ENCODE measurements at places on chromosomes 11 and 22.

GRCh38 chr11:91805293-91805692 lies 419.3 kb upstream of the FAT3 start:
- DNase-seq, result no peak

DNA sequence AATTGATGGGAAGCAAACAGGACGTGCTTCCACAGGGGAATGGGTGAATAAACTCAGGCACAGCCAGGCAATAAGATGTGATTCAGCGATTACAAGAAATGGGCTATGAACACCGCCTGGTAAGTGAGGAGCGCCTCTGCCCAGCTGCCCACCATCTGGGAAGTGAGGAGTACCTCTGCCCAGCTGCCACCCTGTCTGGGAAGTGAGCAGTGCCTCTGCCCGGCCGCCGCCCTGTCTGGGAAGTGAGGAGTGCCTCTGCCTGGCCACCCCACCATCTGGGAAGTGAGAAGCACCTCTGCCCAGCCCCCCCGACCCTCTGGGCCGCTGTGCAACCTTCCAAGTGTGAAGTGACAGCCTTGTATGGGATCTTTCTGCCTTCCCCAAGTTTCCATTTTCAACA lies 73.2 kb upstream of the PRR5 start:
- no peak for DNase-seq

GRCh38 chr11:33452836-33453624 lies 195.8 kb downstream of the HIPK3 start:
- no peak for DNase-seq

DNA sequence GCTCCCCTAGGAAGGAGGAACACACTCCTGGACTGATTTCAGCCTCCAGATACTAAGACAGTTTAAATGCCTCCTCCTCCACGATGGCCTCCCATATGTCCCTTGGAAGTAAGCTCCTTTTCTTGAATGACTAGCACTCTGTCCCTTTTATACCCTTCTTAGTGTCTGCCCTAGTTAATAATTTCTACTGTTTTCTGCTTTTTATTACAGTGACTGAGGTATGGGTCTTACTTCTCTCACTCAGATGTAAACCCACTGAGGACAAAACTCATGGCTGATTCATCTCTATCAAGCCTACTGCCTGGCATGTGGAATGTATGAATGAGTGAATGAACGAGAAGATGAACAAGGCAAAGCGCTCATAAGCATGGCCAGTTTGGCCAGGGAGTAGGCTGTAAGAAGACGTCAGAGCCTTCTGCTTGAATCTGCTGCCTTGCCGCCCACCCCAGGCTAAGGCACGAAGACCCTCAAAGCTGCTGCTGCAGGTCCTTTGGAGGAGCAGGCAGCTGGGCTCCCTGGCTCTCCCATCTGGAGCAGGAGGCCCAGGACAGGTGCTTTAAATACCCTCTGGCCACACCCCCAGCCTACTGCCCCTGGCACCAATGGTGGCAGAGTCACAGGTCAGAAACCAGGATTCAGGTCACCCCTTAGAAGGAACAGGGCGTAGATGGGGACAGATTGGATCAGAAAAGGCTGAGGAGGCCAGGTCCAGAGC lies 8.2 kb upstream of the PGA3 start:
- no peak for DNase-seq

DNA sequence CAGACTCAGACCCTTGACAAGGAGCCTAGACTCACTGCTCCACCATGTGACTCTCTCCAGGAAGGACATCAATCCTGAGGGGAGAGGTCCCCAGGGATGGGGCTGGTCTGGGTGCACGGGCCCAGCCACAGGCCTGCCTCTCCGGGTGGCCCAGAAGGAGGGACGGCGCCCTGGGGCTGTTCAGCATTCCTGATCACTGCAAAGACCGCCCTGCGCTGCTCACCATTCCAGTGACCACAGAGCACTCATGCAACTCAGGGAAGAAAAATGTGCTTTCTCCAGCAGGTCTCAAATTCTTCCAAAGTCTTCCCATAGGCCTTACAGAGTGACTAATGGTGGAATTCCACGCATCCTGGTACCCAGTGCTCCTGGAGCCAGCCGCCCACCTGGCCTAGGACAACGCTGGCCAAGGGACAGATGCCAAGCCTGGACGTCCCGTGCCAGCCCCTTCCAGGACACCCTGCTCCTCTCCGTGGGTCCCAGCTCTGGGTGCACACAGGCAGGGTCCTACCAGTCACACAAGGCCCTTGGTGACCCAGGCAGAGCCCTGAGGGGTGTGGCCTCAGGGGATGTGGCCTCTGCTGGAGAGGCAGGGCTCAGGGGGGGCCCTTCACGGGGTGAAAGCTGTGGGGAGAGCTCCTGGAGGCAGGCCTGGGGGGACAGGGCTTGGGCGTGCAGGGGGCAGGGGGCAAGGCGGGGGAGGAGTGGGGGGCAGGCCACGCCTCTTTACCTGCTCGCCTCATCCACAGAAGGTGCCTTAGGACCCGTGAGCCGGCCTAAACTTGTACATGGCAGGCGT lies 178.8 kb downstream of the IGLL1 start:
- no peak for DNase-seq

DNA sequence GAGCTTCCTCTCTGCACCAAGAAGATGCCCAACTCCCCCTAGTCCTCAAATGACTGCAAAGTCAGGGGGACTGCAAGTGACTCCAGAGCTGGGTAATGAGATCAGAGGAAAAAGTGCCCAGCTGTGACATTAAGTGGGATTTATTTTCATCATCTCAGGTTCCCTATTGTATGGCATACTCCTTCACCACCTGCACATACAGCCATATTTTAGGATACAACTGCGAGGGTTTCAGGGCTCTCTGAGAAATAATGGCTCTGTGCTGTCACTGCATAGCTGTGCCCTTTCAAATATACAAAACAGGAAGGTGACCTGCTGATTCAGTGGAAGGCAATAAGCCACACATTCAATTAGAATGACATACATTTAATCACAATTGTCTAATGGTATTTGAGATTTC lies 45.6 kb upstream of the PLET1 start:
- no peak for DNase-seq

DNA sequence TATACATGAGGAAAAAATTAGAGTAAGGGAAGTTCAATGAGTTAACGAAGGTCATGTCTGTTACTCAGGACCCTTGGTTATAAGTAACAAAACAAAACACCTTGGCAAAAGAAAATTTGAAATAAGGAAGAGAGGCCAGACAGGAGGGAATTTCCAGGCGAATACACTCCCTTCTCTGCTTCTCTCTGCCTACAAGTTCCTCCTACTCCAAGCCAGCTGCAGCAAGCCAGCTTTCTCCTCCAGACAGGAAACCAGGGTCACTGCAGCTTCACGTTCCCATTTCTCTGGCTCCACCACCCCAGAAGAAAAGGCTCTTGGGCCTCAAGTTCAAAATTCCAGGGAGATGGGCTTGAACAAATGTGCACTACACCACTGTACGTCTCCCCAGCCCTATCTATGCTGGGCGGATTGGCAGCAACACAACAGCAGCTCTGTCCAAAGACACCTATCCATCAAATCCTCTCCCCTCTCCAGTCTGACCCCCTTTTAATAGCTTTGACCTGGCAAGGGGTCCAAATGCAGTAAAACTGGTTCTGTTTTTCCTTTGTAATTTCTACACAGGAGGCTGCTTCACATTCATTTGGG lies 27.7 kb downstream of the SMCO4 start:
- DNase-seq, result no peak

- no peak for DNase-seq
These were observed 48.4 kb downstream of the PDE2A start for GRCh38 chr11:72625691-72626413.

GRCh38 chr11:22795914-22796313 lies 33.7 kb downstream of the SVIP start:
- DNase-seq, result no peak

DNA sequence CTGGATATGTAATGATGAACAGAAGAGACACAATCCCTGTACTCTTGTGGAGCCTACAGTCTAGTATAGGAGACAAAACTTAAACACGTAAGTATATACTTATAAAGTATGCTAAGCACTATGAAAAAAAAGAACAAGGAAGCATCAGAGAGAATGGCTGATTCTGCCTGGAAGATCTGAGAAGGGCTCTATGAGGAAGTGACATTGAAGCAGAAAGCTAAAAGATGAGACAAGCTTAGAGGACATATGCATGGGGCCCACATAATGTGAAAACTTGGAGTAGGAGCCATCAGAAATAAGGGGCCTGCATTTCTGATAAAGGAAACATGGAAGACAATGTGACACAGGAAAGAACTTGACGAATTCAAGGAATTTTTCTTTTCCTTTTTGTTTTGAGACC lies 16.6 kb downstream of the SAA1 start:
- no peak for DNase-seq

- DNase-seq, result no peak
These were observed 25.2 kb upstream of the CLDN5 start for GRCh38 chr22:19549428-19549827.

DNA sequence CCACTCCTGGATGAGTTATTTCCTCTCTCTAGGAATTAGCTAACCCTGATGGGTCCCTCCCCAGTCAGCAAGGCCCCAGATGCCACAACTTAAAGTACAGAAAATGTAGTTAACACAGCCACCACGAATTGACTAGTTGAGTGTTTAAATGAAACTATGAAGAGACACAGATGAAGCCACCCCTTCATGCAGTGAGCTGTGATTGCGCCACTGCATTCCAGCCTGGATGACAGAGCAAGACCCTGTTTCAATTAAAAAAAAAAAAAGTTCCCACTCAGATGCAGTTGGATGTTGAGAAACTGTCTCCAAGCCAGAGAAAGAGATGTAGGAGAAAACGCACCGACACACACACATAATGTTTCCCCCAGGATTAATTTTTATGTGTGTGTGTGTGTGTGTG lies 53.3 kb downstream of the SCN3B start:
- no peak for DNase-seq

- no peak for DNase-seq
These were observed 19.2 kb upstream of the PGM2L1 start for GRCh38 chr11:74417379-74417804.

GRCh38 chr11:8265681-8266241 lies 2.1 kb upstream of the LMO1 start:
- no peak for DNase-seq

DNA sequence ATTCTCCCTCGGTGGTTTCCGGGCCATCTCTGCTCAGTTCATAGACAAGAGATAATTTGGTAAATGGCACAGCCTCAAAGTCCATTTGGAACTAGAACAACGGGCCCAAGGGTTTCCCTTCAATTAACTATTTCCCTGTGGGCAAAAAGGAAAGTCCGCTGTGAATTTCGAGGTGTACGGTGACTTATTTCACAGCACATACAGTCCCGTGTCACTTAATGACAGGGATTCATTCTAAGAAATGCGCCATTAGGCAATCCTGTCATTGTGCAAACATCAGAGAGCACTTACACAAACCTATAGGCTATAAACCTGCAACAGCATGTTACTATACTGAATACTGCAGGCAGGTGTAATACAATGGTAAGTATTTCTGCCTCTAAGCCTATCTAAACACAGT lies 551.6 kb downstream of the OPCML start:
- no peak for DNase-seq

DNA sequence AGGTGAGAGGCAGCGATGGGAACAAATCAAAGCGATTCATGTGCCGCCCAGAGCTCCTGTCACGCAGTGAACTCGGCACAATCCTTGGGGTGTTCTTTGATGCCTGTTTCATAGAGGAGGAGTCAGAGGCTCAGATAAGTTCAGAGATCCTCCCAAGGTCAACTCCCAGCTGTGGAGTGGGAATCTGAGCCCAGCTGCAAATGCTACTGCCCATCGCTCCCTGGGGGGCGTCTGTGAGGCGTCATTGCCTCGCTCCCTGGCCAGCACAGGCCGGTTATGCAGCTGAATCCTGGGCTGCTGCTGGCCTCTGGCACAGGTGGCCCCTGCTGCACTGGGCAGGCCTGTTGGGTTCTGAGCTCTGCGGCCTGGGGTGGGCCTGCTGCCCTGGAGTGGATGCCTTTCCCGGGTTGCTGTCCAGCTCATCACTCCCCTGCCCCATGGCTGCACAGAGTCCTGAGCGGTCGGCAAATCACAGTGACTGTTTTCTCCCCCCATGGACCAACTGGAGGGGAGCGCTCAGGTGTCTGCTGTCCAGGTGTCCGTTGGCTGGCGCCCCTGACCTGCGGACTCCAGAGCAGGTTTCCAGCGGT lies 36.3 kb upstream of the SHISAL1 start:
- no peak for DNase-seq

DNA sequence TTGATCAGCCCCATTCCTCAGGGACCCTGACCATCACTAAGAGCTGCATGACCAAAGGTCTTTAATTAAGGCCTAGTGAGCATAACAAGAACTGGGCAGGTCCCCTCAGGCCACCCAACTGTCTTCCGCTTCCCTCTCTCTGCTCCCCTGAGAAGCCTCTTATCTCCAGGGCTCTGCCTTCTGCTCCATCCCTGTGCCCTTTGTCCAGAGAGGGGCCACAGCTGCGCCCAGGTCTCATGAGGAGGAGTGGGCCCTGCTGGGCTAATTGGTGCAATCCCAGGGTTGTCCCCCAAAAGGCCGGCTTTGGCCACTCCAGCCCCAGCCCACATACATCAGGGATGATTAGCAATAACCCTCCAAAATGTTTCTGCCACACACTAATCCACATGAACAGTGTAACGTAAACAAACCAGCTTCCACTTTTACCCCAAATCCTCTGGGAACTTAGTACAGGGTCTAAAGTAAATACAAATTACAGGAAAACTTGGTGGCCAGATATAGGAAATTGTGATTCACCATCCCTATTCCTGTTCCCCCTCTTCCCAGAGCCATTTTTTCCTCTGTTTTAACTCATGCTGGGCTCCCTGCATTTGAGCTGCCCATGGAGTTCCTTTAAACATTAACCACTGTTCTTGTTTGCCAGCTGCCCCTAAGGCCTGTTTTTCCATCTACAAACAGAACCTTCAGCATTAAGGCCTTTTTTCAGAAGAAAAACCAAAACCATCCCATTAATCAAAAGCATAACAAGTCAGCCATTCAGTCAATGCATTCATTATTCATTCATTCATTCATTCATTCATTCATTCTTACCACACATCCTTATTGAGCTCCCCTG lies 34.6 kb upstream of the CAVIN3 start:
- no peak for DNase-seq

DNA sequence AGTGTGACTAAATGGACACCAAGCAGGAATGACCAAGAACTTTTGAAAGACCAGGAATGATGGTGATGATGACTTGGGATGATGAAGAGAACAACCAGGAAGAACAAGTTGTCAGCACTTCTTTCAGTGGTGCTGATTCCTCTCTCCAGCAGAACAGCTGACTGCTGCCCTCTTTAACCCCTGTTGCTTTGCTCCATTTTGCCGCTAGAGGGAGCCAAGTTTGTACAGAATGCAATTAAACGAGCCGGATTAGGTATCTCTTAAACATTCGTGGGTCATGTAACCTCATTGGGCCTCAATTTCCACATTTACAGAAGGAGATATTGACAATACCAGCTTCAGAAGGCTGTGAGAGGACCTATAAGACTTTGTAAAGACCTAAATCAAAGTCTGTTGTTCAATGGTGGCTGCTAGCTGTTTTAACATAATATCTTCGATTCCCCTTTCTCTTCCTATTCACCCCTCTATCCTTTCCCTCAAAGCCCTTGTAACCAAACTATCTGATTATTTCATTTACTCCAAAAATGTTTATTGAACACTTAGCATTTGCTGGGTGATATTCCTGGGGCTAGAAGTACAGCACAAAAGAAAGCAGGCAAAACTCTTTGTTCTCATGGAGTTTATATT lies 1.9 kb downstream of the OR4S1 start:
- DNase-seq, result peak; percentile 20
